ENCODE measurements at places on chromosomes 12 and 14. TPM values are rescaled to one million over a fixed set of nuclear protein-coding genes. Genes with fewer than 3 reads are reported as not detected.

The RPGRIP1 gene
- not detected for total RNA-seq

The WDR20 gene
- total RNA-seq, result 50.8 TPM

The HECTD1 gene
- total RNA-seq, result 188 TPM

The RNF212B gene
- total RNA-seq, result 0.59 TPM

DNA sequence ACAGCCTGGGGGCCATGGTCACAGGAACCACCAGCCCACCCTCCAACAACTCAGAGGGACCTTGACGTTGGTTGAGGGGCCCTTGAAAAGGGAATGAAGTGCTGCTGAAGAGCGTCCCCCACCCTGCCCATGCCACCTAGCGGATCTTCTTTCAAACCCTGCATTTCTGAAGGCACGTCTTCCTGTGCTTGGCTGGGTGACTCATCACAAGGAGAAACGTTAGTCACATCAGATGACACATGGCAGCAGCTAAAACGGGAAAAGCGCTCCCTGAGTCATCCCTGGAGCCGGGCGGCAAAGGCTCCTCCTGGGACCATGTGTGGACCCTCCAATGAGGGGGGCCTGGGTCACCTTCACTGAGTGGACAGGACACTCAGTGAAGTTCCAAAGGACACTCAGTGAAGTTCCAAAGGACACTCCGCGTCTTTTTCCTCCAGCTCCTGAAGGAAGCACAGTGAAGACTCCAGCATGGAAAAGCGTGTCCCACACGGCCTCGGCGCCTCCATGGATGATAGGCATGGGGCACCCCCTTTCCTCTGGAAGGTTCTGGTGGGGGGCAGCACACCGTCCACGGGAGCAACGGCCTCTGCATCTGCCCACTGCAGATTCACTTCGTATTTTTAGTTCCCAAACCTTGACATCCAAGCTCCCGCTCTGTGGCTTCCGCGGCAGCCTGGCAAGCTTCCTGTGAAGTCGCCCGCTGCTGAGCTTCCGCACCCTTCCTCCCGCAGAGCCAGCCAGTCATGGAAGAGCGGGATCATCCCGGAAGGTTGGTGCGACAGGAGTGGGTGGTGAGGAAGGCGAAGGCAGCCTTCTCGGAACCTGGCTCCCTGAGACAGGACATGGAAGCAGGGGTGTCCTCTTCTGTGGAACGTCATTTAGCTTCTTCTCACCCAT, 383.4 kb downstream of the VRK1 start:
- no peak for DNase-seq

- DNase-seq, result no peak
Observed at GRCh38 chr12:10102322-10102721, 3.5 kb upstream of the CLEC1A start.

- no peak for DNase-seq
Observed at GRCh38 chr12:57872362-57872761, 25.8 kb upstream of the CTDSP2 start.

DNA sequence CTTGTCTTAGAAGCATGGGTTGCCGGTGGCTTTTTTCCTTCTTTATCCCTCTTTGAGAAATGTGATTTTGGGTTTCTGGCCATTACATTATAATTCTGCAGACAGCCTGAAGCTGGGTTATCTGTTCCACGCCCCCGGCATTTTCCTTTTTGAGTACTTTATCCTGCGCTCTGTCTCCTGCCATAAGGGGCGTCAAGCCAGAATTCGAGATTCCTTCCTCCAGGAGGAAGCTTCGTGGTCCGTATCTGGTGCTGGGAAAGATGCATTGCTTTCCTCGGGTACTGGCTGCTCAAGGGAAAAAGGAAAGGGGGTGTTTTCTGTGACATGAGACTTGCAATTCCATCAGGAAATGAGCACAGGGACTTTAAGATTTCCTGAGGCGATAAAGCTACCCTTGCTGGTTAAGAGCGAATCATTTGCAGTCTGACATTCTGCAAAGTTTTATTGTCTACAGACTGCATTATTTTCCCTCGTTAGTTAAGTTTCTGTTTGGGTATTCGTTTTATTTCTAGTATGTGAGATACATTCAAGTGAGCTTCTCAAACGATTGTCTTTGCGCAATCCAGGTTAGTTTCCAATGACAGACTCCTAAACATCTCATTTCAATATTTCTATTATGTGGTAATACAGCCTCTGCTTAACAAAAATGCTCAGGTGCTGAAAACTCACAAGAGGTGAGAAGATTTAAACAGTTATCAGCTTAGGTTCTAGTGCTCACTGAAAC, 694 bp downstream of the AKAP5 start:
- DNase-seq, result no peak

GRCh38 chr12:116249938-116250337, 27.6 kb downstream of the MED13L start:
- no peak for DNase-seq

- DNase-seq, result no peak
Observed at GRCh38 chr14:72892879-72893635, 844 bp downstream of the DPF3 start.

- DNase-seq, result no peak
Observed at GRCh38 chr12:62924084-62924483, 10.9 kb downstream of the PPM1H start.

DNA sequence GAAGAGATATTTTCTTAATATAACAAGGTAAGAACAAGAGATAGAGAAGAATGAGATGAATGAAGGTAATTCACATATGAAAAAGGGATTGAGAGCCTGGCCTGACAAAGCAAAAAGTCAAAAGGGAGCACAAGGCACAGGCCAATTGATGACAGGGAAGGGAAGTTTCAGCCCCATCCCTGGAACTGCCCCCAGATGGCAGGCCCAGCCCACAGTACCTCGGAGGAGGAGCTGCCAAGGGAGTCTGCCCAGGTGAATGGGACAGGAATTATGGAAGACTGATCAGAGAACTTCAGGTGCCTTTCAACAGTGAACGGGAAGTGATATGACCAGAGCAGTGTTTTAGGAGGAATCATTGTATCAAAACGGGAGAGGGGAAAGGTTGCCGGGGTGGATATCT, 15.7 kb downstream of the SNRPF start:
- no peak for DNase-seq

DNA sequence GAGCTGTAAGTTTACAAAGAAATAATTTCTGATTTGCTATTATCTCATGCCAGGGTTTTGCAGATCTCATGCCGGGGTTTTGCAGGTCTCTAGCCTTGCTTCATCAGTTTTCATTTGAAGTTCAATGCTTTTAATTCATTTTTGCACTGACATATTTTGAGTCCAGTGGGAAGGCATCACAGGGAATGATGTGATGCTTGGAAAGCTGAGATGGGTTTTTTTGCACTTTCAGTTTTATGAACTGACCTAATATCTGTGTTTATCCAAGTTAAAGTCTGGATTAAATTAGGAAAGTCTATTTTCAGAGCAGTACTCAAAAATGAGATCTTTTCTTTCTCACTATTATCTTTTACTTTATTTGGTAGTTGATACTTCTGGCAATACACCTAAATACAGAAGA, 23.6 kb upstream of the REP15 start:
- no peak for DNase-seq

GRCh38 chr12:122333142-122334087, 67.1 kb upstream of the VPS33A start:
- DNase-seq, result no peak

DNA sequence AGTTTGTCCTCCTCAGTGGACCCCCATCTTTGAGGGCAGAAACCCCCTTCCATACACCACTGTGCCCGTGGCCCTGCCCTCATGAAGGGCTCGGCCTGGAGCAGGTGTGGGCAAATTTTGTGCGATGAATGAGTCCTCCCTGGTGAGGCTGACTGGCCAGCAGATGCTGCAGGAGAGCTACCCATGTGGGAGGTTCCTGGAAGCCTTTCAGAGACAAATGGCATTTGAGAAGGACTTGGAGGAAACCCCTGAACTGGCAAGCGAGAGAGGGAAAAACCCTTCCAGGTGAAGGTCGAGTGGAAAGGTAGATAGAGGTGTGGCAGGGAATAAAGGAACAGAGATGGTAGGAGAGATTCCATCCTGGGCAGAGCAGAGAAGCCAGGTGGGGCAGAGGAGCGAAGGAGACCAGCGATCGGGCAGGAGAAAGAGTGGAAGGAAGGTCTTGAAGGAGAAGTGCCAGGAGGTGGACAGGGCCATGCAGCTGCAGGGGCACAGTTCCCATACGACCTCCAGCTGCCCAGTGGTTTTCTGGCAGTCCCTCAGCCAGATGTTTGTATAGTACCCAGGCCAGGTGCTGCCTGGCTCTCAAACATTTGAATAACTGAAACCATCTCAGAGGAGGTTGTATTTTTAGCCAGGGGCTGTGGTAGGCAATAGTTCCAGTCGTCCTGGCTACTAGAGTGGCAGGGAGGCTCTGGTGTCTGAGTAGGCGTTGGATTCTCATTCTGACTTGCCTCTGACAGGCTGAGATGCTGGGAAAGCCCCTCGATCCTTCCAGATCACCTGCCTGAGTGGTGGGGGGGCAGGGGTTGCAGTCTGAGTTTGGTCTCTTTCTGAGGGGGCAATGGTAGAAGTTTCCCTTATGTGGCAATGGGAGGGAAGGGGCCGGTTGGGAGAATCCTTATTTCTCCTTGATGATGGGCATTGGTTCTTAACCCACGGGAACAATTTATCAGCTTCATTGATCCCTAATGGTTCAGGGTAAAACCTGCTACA, 40.1 kb downstream of the FBXL14 start:
- DNase-seq, result no peak

DNA sequence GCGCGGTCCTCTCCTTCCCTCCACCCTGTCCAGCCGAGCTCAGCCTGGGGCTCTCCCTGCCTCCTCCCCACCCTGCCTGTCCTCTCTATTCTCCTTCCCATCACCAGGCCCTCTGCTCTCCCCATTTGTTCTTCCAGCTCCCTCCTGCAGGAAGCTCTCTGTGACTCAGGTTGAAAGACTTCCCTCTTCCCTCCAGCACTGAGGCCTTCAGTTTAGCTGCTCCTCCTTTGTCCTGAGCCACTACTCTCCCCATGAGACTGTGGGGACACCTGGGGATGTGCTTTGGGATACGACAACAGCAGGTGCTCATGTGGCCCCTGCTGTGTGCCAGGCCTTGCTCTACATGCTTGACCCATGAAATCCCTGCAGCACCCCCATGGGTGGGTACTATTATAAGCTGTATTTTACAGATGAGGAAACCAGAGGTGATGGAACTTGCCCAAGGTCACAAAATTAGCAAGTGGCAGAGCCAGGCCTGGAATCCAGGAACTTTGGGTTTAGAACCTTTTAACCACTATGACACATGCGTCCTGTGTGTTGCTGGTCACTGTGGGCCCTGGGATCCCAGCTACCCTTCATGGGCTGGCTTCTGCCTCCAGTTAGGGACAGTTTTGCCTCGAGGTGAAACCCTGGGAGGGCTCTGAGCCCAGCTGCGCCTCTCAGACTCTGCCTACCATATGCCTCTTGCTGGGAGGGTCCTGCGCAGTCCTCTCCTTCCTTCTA, 5.5 kb downstream of the KRT80 start:
- DNase-seq, result no peak

DNA sequence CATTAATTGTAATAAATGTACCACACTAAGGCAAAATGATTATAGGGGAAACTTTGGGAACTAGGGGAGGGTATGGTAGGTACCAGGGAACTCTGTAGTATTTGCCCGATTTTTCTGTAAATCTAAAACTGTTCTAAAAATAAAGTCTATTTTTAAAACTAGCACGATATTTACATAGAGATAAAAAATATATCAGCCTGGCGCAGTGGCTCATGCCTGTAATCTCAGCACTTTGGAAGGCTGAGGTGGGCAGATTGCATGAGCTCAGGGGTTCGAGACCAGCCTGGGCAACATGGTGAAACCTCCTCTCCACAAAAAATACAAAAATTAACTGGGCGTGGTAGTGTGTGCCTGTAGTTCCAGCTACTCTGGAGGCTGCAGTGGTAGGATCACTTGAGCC, 32.4 kb downstream of the TMEM116 start:
- DNase-seq, result no peak

DNA sequence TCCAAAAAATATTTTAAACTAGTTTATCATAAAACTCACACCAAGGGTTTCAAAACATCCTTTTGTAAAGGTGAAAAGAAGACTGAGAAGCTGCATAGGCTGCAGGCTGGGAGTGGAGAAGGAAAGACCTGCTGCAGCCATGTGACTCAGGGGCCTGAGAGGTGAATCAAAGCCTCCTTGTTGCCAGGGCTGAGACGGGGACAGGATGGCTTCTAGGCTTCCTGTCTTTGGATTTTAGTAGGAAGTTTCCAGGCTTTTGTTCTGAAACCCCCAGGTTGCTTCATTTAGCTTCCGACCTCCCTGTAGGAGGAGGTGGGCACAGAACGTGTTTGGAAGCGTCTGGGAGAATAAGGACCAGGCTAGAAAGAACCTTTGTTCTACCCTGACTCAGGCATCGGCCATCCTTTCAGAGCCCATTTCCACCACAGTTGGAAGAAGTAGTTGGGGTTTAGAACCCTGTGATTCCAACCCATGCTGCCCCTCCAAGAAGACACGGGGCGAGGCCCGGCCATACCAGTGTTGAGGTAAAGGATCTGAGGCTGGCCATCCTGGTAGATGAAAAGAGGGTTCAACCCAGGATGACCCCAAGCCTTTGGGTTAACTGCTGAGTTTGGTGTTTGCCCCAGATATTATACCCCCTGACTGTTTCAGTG, 122.4 kb downstream of the SLC25A47 start:
- DNase-seq, result peak; percentile 37

- no peak for DNase-seq
Observed at GRCh38 chr14:32925439-32925838, 13.2 kb upstream of the NPAS3 start.

GRCh38 chr14:31887929-31888580, 189.0 kb upstream of the ARHGAP5 start:
- no peak for DNase-seq

GRCh38 chr14:73238424-73238852, 1.1 kb downstream of the PAPLN start:
- DNase-seq, result no peak

DNA sequence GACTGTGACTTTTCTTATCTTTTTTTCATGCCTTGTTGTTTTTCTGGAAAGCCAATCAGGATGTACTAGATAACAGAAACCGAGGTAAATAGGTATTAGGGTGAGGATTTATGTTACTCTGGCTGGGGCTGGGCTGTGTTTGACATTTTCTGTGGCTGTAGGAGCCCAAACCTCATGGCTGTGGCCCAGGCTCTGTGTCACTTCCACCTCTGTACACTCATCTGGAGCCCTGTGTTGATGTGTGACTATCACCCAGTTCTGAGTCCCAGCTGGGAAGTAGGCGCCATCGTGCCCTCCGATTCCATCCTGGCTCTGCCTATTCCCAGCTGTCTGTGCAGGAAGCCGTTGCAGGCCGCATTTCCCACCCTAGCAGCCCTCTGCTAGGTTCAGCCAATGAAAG, 1.6 kb upstream of the HHIPL1 start:
- DNase-seq, result no peak

Measured in lower leg skin (tissue), 4 donors.